ENCODE measurements at places on chromosomes 6 and 20.

- DNase-seq = no peak
These were observed 1.1 kb upstream of the MAP3K5 start for GRCh38 chr6:136793363-136793762.

DNA sequence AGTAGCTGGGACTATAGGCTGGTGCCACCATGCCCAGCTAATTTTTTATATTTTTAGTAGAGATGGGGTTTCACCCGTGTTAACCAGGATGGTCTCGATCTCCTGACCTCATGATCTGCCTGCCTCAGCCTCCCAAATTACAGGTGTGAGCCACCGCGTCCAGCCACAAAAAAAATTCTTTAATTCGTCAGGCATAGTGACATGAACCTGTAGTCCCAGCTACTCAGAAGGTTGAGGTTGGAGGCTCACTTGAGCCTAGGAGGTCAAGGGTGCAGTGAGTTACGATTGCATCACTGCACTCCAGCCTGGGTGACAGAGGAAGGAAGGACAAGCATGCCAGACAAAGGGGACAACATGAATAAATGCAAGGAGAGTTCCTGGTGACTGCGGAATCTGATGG is 19.5 kb upstream of the ASXL1 start:
- no peak for DNase-seq

- DNase-seq = peak; percentile 62
These were observed 59.6 kb downstream of the PRDM1 start for GRCh38 chr6:106145741-106146227.

GRCh38 chr20:8244637-8245036 is 112.6 kb downstream of the PLCB1 start:
- no peak for DNase-seq

- no peak for DNase-seq
These were observed 231.2 kb downstream of the PTPRT start for GRCh38 chr20:42958367-42959069.

- no peak for DNase-seq
These were observed 21.0 kb downstream of the XRN2 start for GRCh38 chr20:21324126-21324525.

DNA sequence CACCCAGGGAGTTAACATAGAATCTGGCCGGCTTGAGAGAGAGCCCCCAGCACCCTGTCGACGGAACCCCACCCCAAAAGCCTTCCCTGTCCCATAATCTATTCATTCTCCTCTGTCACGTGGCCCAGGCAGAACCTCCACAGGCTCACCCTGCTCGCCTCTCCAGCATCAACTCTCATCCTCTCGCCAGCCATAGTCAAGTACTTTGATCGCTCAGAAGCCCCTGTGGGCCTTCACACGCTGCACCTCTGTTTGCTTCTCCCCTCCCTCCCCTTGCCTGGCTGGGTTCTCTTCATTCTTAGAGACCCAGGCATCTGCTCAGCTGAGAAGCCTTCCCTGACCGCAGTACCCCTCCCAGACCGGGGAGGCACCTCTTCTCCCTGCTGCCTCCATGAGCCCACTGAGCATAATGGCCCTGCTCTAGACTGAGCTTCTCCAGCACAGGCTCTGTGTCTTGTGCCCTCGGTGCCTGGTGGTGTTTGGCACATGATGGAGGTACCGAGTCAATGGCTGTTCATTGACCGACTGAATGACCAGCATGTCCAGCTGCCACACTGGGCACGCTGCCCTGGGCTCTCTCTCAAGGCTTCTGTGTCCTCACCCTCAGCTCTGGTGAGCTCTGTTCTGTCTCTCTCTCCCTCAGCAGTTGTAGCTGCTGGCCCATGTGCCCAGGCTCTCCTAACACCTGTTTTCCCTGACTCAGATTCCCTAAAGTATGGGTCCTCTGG is 33.7 kb downstream of the PKIG start:
- DNase-seq = no peak

GRCh38 chr20:41279546-41280225 is 37.8 kb downstream of the ZHX3 start:
- DNase-seq = no peak

GRCh38 chr20:23884771-23885162 is 5.2 kb upstream of the CST5 start:
- no peak for DNase-seq

- DNase-seq = no peak
These were observed 102.0 kb upstream of the RPS6KA2 start for GRCh38 chr6:166728884-166729530.

DNA sequence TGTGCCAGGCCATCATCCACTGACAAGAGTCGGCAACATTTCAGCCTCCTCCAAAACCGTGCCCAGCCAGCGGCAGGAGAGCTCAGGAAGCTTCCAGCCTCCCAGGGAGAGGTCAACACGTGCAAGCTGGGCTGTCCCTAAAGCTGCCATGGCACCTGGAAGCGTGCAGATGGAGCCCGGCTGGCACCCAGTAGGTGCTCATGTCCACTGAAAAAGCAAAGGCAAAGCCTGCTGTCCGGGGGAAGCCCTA is 14.4 kb upstream of the TLDC2 start:
- no peak for DNase-seq

DNA sequence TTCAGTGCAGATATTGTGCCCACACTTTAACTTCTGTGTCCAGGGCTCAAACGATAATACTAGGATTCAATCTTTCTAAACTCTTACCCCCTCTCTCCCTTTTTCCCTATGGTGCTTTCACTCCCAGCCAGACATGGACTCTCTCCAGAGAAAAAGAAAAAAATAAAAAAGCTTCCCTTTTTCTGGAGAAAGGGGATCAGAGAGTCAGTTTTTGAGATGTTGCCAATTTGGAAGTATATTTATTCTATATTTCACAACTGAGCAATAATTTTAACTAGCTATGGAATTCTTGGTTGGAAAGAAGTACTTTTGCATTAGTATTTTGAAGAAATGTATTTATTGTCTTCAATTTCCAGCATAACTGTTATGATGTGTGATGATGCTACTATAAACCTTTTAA is 72.2 kb upstream of the ZFP64 start:
- DNase-seq = no peak

GRCh38 chr6:100023798-100024197 is 29.8 kb upstream of the MCHR2 start:
- DNase-seq = no peak

DNA sequence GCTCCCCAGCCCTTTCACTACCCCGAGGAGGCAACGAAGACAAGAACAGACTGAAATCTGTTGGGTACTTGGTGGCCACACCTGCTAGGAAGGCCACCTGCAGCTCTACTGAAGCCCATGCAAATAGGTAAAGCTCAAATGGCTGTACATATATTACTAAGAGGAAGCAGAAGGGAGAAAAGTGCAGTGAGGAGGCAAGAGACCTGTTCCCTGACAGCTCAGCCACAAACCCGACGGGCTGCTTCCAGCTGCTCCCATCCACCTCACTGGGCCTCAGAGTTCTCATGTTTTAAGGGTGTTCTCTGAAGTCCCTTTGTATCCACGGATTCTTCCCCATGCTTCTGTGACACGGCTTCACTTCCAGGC is 24.6 kb downstream of the TRAM2 start:
- no peak for DNase-seq

GRCh38 chr20:61982191-61982950 is 83.3 kb downstream of the TAF4 start:
- no peak for DNase-seq

DNA sequence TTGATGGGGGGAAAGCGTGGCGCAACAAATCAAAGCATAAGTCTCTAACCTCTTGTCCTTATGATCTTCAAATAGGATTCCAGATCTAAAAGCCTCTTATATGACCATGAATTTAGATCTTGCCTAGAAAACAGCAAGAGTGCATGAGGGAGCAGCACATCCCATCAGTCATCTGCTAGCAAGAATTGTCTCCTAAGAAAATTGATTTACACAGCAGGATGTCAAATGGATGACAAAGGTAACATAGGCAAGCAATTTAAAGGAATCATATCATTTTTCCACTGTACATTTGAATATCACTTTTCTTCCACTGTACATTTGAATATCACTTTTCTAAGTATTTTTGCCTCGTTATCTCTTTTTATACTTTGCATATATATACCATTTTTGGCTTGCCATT is 7.5 kb upstream of the MYLIP start:
- no peak for DNase-seq

- no peak for DNase-seq
These were observed 10.4 kb downstream of the RPL7L1 start for GRCh38 chr6:42889815-42890214.

DNA sequence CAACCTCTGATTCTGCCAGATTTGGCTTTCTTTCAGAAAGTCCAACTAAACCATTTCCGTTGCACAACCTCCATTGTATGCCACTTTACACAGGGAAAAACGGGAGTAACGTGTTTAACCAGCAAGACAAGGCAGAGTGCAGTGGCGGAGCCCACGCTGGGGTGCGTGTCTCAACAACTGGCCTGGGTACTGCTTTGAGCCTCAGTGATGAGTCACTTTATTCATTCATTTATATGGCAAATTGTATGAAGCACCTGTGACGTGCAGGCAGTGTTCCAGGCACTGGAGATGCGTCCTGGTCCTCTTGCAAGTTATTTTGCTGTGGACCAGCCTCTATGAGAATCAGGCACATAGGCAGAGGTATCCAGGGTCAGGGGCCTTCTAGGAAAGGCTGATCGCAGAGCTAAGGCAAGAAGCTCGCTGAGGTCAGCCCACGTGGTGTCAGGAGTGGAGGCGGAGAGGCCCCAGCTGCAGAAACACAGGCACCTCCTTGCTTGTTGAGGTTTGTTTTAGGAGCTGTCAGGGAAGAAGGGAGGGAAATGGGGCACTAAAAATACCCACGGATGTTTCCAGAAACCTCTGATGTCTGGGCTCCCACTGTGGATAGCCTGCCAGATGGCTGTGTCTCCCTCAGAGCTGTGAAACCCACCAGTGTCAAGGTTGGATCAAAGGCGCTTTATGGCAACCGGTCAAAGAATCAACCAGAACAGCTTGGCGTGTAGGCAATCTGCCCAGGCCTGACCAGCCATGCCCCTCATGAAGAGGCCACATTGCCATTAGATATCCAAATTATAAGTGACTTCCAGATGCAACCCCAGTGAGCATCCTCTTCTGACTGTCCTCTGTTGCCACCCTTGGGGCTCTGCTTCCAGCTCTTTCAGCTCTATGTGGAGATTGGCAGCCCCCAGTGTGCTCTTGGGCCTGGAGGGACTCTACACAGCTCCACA is 157.2 kb downstream of the CD83 start:
- DNase-seq = peak; percentile 35

DNA sequence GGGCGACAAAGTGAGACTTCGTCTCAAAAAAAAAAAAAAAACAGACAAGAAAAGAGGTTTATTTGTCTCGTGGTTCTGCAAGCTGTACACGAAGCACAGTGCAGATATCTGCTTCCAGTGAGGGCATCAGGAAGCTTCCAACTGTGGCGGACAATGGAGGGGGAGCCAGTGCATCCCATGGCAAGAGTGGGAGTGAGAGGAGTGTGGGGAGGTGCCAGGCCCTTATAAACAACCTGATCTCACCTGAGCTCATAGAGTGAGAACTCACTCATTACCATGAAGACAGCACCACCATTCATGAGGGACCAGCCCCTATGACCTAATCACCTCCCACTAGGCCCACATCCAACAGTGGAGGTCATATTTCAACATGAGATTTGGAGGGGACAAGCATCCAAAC is 19.5 kb downstream of the RBM24 start:
- no peak for DNase-seq

DNA sequence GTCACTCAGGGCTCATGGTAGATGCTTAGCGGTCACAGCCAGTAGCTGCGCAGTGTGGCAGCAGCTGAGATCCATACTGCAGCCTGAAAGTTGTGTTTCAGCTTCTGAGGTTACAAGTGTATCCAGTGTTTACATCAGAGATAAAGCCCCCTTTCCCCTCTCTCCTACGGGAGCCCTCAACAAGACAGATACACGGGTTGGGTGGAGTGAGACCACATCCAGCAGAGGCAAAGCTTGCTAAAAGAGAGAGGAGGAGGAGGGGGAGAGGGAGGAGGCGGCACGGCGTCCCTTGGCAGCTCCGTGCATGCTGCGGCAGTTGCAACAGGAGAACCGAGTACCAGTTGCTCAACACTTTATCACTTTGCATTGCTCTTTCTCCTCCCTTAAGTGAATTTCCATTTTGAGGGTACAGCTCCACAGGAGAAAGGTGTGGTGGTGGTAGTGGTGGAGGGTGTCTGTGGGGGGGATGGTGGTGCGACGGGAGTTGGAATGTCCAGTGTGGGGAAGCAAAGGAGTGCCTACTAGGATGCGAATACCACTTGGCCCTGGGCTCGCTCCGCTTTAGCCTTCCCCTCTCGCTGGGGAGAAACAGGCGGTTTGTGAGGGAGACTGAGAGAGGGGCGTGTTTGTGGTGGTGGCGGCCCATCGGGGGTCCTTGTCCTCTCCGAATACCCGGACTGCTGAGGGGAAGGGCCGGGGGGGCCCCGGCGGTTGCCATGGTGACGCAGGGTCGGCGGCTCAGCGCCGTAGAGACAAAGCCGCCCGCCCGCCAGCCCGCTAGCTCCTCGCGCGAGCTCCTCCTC is 405 bp upstream of the RNF182 start:
- DNase-seq = peak; percentile 54

GRCh38 chr6:159399751-159400221 is 230.6 kb downstream of the FNDC1 start:
- no peak for DNase-seq

All from activated CD8-positive, alpha-beta memory T cell treated with anti-CD3 and anti-CD28 coated beads, Interleukin-2, amount 10 ng/mL, durations not matched to agents 7 days and 5 days (primary cell).